ENCODE measurements at places on chromosomes 5 and 9.
A peak's percentile ranks its signal among the peaks of the same experiment; 100 is the strongest.

DNA sequence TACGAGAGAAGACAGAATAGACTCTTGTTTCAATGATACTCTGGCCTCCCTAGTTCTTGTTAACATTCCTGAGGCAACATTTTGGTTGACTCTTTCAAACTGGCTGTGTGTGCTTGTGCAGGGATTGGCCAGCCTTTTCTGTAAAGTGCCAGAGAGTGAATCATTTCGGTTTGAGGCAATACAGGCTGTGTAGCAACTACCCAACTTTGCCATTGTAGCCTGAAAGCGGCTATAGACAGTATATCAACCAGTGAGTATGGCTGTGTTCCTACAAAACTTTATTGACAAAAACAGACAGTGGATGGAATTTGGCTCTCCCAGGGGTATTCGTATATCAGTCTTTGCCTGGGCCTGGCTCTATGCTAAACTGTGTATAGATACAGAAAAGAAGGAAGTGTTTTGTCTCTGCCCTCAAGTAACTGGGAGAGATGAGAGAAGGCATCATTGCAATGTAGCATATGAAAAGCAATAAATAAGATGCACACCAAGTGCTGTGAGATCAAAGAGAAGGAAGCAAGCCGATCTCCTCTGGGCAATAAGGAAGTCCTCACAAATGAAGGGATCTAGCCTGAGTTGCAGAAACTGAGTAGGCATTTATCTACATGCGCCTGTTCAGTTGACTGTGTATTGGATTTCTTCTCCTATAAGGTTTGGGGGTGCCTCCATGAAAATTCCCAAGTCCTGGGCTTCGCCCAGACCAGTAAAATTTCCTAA lies 568.0 kb upstream of the KLF4 start:
- peak; percentile 98 for DNase-seq

DNA sequence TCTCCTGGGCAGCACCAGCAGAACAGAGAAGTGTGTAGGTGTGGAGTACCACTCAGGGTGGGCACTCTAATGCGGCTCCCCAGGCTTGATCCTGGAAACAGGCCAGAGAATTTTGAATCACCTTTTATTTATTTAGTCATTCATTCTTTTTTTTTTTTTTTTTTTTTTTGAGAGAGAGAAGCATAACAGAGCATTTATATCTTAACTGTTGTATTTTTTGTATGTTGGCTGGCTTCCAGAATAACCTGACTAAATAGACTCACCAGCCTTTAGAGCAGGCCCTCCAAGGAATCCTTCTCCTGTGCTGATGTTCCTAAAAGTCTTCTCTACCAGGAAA lies 153.4 kb downstream of the PIK3R1 start:
- DNase-seq = peak; percentile 16

DNA sequence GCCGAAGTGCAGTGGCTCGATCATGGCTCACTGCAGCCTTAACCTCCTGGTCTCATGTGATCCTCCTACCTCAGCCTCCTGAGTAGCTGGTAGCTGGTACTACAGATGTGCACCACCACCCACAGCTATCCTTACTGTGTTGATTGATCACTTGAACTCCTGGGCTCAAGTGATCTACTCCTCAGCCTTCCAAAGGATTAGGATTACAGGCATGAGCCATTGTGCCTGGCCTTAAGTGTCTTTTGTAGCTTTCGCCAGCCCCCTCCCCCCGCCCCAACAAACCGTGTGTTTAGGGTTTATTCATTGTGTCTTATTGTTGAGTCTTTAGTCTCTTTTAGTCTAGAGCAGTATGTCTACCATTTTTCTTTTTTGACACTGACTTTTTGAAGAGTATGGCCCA lies 33.1 kb downstream of the SPIN1 start:
- no peak for DNase-seq

DNA sequence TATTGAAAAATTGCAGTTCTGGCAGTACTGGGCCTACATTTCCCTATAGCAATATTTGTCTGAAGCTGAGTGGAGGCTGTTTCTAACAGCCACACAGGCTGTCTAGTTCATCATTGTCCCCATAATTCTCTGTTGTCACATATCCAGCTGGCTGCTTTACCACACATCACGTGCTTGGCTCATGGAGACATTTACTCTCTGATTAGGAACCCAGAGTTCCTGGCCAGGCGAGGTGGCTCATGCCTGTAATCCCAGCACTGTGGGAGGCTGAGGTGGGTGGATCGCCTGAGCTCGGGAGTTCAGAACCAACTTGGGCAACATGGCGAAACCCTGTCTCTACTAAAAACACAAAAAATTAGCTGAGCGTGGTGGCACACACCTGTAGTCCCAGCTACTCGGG lies 81.4 kb downstream of the PGM5 start:
- no peak for DNase-seq

- no peak for DNase-seq
Measured at GRCh38 chr9:85061969-85062368, 392.4 kb downstream of the NTRK2 start.

DNA sequence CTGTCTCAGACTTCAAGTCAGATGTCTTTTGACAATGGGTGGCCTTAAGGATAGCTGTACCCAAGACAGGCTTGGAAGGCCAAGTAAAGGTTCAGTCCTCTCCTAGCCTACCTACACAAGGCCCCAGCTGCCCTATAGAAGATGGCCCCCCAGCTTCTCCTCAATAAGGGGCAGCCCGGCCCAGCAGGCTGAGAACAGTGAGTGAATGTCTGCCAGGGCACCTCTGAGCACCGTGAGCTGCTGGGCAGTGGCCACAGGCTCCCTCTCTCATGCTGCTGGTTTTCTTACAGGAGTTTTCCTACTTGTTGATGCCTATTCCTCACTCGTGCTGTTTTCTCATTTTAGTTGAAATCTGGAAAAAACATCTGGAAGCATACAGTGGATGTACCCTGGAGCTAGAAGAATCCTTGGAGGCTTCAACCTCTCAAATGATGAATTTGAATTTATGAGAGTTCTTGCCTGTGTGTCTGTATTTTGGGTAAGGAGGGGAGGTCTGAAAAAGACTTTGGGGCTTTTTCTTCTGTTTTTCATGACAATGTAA lies 40.1 kb downstream of the SECISBP2 start:
- no peak for DNase-seq

- DNase-seq = no peak
Measured at GRCh38 chr9:130745210-130745800, 51.7 kb downstream of the EXOSC2 start.

GRCh38 chr5:163498886-163499285 lies 6.5 kb upstream of the MAT2B start:
- peak; percentile 86 for DNase-seq

GRCh38 chr9:114172981-114173833 lies 17.9 kb downstream of the COL27A1 start:
- DNase-seq = peak; percentile 61

DNA sequence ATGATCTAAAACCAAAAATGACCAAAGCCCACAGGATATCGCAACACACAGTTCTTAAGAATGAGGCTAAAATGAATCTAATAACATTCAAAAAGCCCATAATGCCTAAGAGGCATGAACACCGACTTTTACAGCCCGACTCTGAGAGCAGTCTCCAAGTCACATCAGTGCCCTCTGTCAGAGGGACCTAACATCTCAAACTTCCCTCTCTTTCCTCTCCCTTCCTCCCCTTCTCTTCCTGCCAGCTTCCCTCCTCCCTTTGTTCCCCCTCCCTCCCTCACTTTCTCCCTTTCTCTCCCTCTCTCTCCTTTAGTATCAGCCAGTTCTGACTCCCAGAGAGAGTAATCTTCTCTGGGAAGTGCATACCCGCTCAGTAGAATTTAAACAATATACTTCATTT lies 154.4 kb downstream of the GLIS3 start:
- no peak for DNase-seq

GRCh38 chr9:5448016-5448415 lies 2.3 kb upstream of the CD274 start:
- DNase-seq = no peak

GRCh38 chr9:37032713-37033112 lies 1.4 kb downstream of the PAX5 start:
- DNase-seq = no peak

DNA sequence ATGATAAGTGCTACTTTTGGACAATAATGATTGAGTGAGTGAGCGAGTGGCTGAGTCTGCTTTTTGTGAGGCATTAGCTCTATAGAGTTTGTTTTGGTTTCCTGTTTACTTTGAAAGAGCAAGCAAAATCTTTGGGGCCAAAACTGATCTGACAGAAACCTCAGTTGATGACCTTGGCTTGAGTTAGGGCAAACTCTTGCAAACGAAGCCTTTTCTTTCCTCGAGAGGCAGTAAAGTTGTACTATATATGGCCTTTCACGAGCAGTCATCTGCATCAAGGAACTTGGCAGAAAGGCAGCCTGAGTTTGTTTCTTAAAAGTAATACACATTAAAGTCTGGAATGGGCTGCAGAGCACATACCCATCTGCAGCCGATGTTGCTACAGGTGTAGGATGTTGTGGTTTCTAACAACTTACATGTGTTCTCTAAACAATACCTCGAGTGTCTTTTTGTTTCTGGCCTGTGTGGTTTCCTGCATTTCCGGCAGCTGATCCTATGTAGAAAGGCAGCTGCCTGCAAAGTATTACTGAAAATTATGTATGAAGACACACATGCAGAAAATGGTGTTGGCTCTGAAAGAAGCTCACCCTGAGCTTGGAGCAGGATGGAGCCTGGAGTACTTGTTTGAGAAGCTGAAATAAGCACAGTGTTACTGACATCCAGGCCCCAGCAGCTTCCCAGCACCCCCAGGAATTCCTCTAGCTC lies 60.8 kb downstream of the FOXD1 start:
- DNase-seq = peak; percentile 48

GRCh38 chr5:27313549-27313948 lies 275.2 kb upstream of the CDH9 start:
- no peak for DNase-seq

DNA sequence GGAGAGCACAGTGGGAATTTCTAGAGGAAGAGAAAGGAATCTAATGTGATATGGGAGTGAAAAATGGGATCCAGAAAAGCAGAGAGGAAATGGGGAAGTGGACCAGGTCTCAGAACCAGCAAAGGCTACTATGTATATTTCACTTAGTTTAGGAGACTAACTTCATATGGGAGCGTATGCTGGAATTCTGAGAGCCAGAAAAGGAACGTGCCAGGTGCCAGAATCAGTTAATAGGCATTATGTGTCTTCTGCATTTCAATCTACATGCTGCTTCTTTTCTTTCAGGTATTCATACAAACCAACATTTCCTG lies 28.5 kb upstream of the IFNA14 start:
- DNase-seq = no peak

DNA sequence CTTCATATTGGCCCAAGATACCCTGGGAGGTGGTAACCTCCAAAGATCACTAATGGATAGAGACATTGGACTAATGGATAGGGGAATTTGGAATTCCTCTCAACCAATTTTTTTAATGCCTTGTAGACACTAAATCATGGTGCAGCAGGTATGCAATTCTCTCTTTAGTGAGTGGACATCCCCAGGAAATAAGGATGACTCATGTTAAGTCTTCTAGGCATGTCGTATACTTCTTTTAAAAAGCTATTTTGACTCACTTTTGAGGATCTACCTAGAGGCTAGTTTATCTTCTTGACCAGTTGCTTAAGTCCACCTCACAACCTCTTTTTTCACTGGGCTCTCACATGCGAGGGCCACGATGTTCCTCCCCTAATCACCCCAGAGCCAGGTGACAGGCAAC lies 211.6 kb upstream of the CDH12 start:
- no peak for DNase-seq
